ENCODE measurements at places on chromosomes 6 and 20.

DNA sequence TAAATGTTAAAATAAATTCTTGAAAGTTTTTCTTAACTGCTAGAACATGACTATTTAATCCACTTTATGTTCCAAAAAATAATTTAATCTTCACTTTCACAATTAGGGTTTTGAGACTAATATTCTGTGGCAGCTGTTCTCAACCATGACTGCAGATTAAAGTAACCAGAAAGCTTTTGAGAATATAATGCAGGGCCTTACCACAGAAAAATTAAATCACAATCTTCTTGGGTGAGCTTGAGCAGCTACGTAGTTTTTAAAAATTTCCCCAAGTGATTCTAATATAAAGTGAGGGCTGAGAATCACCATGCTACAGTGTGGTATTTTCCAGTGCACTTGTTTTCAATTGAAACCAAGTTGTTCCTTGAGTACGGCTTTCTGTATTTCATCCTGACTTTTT, 196.6 kb upstream of the PTCHD4 start:
- DNase-seq: no peak

DNA sequence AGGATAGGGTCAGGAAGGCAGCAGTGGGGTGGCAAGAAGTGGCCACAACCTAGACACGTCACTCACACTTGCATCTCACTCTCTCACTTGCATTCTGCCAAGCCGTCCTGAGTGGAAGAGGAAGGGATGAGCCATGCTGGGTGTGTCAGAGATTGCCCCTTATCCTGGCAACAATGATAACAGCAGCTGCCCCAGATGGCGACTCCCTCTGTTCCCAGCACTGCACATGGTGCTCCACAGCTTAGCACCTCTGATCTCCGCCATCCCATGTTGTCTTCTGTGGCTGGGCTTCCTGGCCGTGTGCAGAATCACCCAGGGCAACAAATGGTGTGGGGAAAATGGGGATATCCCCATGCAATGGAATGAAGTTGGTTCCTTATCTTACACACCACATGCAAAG, 11.1 kb downstream of the KCNB1 start:
- DNase-seq: no peak

DNA sequence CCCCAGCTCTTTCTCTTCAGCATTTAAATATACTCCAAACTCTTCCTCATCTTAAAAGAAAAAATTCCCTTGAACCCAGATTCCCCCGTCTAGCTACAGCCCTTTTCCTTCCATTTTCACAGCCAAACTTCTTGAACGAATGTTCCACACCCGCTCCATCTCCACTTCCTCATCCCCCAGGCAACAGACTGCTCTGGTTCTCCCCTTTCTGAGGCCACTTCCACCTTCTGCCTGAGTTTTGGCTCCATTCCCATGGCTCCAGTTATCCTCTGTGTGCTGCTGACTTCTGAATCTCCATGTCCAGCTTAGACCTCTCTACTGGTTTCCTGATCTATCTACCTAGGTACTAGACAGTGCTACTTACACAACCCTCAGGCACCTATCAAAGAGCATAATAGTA, 106.4 kb downstream of the RALGAPA2 start:
- DNase-seq: no peak

GRCh38 chr6:79763301-79763700, 132.2 kb downstream of the SH3BGRL2 start:
- no peak for DNase-seq

- no peak for DNase-seq
Observed at GRCh38 chr6:52552278-52552643, 24.6 kb downstream of the TRAM2 start.

DNA sequence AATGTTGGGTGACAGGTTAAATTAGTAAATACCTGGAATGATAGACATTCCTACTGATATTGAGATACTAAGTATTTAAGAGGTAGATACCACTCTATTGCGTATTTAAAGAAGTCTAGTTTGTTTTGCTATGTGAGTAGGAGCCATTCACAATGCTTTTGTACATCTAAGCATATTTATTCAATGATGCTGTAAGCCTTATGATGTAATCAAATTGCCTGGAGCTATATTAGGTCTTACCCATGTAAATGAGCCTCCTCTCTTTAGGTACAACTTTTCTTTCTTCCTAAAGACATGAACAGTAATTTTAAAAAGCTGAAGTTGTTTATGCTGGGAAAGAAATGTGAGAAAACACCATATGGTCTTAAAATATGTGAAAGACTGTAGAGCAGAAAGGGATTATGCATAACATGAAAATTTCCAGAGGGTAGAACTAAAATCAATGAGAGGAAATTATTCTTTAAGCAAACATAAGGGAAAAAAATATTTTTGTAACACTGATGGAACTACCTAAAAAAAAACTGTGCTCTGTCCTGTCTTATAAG, 526.7 kb downstream of the EPHA7 start:
- DNase-seq: no peak

GRCh38 chr6:166202321-166202733, 34.7 kb upstream of the TBXT start:
- DNase-seq: no peak

- DNase-seq: no peak
Observed at GRCh38 chr6:43490523-43490939, 13.2 kb downstream of the TJAP1 start.

DNA sequence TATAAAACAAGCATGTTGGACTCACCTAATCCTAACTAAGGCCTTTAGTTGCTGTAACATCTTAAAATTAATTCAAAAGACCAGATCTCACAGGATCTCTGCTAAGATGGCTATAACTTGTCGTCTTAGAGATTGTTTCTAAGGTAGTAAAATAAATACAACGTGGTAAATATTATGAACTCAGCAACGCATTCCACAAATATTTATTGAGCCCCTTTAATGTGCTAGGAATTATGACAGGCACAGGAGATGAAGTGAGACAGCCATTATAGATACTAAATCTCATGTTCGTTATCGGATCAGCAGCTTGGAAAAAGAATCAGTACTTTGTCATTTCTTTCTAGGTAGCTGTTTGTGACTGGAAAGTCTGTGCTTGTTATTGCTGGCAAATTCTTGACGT, 20.9 kb upstream of the MCM3 start:
- DNase-seq: no peak

DNA sequence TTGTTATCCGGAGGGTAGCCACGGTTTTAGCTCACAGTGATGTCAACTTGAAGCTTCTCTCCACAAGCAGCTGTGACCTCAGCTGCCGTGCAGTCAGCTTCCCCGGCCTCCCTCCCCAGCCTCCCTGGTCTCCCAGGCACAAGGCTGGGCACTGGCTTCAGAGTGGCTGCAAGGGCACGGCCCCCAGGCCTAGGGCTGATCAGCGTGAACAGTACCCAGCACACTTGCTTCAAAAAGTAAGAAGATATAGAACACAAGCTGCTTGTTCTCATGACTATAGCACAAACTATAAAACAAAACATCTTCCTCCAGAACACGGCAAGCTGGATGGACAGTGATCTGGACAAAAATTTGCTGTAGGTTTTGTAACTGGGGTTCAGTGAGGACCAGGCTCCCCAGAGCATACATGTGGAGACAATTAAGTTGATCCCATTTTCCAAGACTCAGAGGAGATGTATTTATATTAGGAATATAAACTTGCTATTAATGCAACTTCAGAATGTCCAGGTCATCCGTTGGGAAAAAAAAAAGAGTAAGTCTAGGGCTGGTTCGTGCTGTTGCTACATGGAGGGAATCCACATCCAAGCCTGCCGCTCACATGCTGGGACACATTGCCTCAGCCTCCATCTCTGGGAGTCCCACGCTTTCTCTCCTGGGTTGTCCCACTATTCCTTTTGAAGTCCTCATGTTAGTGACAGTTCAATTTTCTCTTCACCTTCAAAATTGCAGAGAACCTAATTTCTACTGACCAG, 199.4 kb upstream of the THBS2 start:
- no peak for DNase-seq

DNA sequence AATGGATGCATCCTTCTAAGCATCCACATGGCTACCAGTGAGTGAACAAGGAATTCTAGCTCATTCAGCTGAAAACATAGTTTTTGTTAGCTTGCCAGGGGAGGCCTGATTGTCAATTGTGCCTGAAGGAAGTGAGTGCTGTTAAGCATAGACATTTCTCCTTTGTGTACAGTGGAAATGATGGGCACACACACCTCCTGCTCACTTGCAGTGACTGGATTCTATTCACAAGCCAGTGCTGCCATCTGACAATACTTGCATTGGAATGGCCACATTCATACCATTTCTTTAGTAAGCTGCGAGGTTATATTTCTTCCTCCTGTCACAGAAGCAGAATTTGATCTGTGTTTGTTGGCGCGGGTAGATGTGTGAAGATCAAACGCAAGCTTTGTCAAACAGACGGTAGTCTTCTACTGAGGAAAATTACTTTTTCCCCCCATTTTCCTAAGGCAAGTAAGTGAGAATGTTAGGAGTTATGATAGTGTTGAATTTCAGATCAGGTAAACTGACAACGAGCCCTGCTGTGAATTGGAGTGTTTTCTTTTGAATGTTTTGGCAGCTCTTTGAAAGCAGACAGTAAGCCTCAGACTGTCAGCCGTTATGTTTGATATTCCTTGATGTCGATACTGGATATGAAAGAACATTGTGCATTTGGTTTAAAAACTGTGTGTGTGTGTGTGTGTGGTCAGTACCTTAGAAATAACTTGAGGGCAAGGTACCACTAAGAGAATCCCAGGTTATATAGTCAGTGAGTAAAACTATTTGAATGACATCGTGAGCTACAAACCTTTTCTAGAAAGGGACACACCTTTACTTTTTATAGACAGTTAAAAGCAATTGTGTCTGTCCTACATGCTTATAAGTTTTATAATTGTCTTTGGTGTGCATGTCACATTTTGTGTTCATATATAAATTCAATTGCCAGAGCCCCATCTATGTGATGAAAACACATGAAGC, 84.2 kb upstream of the BMP2 start:
- DNase-seq: no peak

DNA sequence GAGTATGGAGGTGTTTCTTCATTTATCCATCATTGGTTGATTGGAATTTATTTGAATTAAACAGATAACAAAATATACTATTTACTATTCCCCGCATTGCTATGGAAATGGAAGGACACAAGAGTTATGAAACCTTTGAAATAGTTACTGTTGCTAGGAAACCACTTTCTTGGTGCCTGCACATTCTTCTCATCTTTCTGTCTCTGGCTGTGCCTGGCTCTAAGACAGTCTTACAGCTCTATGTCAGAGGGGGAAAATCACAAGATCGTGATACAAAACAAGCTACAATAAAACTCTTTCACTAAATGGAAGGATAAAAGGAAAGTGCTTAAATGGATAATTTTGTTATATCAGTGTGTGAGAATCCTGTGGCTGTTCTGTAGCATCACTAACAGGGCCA, 453.0 kb downstream of the LMBRD1 start:
- no peak for DNase-seq

DNA sequence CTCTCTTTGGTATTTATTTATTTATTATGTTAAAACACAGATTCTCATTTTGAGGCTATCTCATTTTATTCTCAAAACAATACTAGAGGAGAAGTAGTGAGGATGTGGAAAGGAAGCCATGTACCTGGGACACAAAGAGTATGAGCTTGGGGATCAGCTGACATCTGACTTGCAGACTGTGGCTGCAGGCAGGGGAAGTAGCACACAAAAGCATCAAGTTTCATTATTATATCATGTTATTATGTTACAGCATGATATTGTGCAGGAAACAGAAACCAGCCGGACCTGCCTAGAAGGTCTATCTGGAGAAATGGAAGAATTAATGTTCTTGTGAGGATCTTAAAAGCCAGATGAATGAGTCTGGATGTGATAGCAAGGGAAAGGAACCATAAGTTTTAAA, 248.2 kb downstream of the KHDC1L start:
- no peak for DNase-seq

DNA sequence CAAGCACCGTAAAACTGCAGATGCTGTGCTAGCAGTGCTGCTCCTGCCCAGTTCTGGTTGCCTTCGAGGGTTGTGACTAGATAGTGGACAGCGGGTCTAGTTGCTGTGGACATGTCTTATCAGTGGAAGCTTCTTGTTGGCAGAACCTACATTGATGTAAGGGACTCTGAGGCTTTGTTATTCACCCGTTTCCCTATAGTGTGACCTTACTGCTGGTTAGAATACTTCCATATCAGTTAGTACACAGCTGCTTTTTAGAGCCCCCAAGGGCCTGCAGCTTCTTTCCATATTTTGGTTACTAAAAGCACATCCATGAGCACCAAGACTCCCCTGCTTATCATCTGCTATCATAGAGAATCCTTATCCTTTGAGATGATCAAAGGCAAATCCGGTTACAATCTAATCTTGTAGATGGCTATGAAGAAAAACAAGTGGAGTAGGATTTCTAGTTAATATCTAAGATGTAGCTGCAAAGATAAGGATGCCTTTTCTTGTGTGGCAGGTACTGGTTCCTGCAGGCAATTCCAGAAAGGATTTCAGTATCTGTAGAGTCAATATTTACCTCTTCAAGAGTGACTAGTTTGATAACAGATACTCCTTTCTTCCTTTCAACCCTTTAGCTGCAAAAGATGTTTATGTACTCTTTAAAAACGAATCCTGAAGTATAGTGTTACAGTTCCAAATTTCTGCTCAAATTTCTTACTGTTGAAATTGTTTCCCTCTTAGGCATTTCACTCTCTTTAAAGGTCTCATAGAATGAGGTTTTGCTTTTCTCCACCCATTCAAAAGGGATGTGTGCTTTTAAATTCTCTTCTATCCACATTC, 163.6 kb downstream of the JARID2 start:
- DNase-seq: no peak

All from activated gamma-delta T cell treated with anti-CD3 and anti-CD28 coated beads, Interleukin-2, amount 50 U/mL, for 16 hours (primary cell).